ENCODE measurements at places on chromosomes 7 and 10. TPM values are rescaled to one million over a fixed set of nuclear protein-coding genes. Genes with fewer than 3 reads are reported as not detected.

GRCh38 chr10:105700218-105700617, 1059.1 kb downstream of the SORCS3 start:
- DNase-seq = no peak

Gene ELN
- polyA plus RNA-seq = 2.5 TPM

Gene ATAD1
- 6.9 TPM for polyA plus RNA-seq

Gene PIK3AP1
- 7.2 TPM for polyA plus RNA-seq

Gene HOXA10
- 22.2 TPM for polyA plus RNA-seq

Gene FAM13C
- polyA plus RNA-seq = 2.4 TPM
